Fibroblast of mammary gland (primary cell): ENCODE measurements at places on chromosomes 7 and 10.
A peak's percentile ranks its signal among the peaks of the same experiment; 100 is the strongest.

GRCh38 chr10:25232204-25232603, 57.4 kb downstream of the GPR158 start:
- DNase-seq = no peak

- peak; percentile 75 for DNase-seq
Observed at GRCh38 chr7:32204361-32205018, 134.3 kb upstream of the PDE1C start.

DNA sequence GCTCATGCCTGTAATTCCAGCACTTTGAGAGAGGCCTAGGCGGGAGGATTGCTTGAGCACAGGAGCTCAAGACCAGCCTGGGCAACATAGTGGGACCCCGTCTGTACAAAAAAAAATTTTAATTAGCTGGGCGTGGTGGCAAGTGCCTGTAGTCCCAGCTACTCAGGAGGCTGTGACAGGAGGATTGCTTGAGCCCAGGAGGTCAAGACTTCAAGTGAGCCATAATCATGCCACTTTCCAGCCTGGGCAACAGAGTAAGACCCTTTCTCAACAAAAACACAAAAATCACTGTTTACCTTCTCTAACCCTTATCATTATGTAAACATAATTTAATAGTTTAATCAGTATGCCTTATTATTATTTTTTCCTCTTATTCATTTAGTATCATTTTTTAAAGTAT, 44.5 kb downstream of the GBF1 start:
- DNase-seq = no peak

DNA sequence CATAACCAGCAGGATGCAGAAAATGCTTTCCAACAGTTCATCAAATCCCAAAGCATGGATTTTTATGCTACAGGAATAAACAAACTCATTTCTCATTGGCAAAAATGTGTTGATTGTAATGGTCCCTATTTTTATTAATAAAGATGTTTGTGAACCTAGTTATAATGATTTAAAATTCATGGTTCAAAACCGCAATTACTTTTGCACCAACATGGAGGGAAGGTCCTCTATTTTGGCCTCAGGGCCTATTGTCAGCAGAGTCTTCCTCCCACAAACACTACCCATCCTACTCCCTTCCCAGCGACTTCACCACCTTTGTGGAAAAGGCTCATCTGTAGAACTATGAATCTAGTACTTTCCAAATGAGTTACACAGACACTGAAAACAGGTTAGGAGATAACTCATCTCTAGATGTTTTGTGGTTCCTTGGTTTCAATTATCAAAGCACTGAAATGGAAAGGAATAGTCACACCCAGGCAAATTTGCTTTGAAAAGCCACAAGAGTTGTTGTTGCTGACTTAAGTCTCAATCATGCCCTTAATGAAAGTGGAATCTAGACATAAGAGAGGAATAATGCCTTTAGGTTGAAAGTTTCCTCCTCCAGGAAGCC, 59.4 kb upstream of the FRMD4A start:
- no peak for DNase-seq

GRCh38 chr7:69787736-69788431, 189.6 kb downstream of the AUTS2 start:
- DNase-seq = no peak

GRCh38 chr10:132149917-132150316, 36.8 kb upstream of the DPYSL4 start:
- no peak for DNase-seq

- DNase-seq = peak; percentile 7
Observed at GRCh38 chr10:70492786-70493659, 14.5 kb downstream of the PALD1 start.

GRCh38 chr10:4016214-4016740, 231.3 kb upstream of the KLF6 start:
- no peak for DNase-seq

- peak; percentile 54 for DNase-seq
Observed at GRCh38 chr7:25844102-25844870, 307.7 kb upstream of the NFE2L3 start.

DNA sequence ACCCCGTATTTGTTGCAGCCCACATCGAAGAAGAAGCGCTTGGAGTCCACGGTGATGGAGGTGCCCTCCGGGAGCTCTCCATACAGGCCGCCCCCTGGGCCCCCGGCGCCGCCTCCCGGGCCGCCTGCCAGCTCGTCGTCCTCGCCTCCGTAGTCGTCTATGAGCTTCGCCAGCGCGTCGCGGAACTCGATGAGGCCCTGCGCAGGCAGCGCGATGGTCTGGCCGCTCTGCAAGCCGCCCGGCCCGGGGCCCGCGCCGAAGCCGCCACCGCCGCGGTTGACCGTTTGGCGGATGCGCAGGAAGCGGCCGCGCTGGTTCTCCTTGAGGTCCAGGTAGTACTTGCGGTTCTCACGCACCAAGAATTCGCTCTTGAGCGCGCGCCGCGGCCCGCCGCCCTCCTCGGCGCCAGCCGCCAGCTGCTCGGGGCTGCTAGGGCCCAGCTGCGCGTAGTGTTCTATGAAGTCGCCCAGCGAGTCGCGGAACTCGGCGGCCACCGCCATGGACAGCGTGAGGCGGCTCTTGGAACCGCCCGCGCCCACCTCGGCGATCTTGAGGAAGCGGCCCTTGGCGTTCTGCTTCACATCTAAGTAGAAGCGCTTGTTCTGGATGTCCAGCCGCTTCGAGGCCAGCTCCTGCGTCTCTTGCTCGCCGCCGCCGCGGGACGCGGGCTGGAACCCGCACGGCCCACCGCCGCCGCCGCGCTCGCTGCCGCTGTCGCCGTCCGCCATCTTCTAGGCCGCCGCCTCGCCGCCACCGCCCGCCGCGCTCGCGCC, 523 bp downstream of the PURB start:
- DNase-seq = peak; percentile 63

GRCh38 chr10:61390851-61391250, 62.3 kb downstream of the TMEM26 start:
- no peak for DNase-seq

DNA sequence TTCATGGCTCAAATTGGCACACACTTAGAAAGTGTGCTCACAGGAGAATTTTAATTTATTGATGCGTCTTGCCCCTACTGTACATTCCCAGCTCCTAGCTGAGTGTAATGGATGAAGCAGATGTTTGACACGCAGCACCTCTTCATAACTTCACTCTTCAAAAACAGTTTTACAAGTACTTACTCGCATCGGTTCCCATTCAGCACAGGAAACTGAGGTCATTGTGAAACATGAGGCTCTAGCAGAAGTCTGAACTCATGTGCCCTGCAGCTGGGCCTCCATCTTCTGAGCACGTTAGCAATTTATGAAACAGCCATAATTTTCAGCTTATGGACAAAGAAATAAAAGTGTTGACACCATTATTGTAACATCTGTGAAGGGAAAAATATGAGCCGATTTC, 558.9 kb upstream of the MGMT start:
- no peak for DNase-seq

GRCh38 chr10:21972584-21972983, 30.9 kb downstream of the DNAJC1 start:
- no peak for DNase-seq

- DNase-seq = peak; percentile 6
Observed at GRCh38 chr10:76043261-76043660, 611.8 kb downstream of the LRMDA start.

DNA sequence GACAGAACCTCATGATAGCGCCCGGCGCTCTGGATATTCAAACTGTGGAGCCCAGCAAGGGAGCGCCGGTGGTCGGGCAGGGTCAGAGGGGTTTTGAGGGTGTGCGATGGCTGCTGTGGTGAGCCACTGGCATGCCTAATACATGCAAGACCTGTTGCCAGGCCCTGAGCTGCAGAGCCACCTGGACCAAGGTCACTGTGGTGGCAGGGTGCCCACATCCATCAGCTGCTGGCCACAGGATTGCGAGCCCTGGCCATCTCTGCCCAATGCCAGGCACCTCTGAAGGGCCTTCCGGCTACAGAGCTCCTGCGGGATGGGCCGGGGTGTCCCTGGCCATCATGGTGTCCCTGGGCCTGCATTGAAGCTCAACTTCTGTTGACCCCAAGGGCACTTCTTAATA, 123.0 kb upstream of the TNRC18 start:
- DNase-seq = no peak

- no peak for DNase-seq
Observed at GRCh38 chr10:14220026-14220425, 110.7 kb downstream of the FRMD4A start.

DNA sequence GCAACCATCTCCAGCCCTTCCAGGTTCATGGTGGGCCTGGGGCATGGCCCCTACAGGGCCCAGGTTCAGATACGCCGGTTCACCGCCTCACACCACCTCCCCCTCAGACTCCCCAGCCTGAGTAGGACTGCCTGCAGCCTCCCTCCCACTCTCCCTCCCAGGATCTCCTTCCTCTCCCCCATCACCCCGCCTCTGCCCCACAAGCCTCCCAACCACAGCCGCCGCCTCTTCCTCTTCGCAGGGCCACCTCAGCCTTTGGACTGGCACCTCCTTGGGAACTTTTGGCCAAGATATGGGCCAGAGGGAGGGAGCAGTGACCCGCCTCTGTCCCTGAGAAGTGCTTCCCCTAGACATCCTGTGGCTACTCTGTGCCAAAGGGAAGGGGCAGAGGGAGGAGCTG, 9.3 kb downstream of the KCNIP2 start:
- no peak for DNase-seq

DNA sequence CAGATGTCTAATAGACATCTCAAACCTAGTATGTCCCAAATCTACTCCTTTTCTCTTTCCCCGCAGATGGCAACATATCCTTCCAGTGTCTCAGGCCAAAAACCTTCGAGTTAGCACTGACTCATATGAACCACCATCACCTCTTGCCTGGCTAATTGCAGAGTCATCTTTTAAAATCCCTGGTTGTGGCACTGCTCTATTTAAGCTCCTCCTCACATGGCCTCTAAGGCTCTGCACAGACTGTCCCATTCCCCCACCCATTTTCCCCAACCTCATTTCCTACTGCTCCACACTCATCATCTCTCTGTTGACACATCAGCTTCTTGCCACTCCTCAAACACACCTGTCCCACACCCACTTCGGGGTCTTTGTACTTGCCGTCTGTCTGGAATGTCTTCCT, 16.8 kb upstream of the HBP1 start:
- DNase-seq = peak; percentile 73

DNA sequence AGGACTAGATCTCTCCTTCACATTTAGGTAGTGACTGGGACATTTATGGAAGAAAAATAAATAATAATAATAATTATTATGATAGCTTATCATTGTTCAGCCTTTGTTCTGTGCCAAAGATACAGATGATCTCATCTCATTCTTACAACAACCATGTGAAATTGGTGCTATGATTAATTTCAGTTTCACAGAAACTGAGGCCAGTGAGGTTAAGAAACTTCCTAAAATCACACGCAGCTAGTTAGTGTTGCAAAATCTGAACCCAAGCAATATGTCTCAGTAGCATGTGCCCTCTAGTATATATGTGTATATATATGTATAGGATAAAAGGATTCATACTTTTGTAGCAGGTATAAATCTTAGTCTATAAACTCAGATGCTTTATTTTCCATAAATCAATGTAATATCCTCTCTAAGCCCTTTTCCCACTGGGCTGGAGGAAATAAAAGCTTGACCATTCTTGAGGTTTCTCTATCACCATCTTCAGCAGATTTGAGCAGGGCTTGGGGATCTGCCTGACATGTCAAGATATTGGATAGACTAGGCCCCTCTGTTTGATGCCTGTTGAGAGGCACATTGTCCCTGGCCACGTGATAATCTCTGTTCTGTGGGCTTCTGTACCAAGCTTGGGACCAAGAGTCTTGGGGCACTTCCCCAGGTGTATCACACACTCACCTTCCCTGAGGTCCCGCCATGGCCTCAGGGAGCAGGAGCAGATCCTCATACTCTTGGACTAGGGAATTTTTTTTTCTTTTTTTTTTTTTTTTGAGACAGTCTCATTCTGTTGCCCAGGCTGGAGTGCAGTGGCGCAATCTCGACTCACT, 172.6 kb upstream of the NRP1 start:
- DNase-seq = peak; percentile 70

DNA sequence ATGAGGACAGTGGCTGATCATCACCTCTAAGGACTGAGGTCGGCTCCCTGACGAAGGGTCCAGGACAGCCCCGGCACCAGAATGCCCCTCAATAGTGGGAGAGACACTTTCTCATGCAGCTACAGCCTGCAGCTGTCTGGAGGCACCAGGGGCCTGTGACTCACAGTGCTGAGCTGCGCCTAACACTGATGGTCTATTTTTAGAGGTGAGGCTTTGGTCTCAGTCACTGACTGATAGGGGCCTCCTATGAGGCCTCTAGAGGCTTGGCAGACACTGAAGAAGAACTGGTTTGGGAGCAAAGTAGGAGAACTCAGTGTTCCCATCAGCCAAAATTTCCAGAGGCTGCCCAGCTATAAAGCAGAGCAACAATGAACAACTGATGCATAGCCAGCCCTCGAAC, 130.1 kb downstream of the COBL start:
- no peak for DNase-seq

GRCh38 chr7:45923290-45923689, 2.2 kb upstream of the IGFBP3 start:
- peak; percentile 70 for DNase-seq
